Activated CD4-positive, alpha-beta memory T cell treated with anti-CD3 and anti-CD28 coated beads, Interleukin-2, amount 10 ng/mL, durations not matched to agents 7 days and 5 days (primary cell): ENCODE measurements at places on chromosomes 5 and 9. TPM values are rescaled to one million over a fixed set of nuclear protein-coding genes. Genes with fewer than 3 reads are reported as not detected.
A peak's percentile ranks its signal among the peaks of the same experiment; 100 is the strongest.

DNA sequence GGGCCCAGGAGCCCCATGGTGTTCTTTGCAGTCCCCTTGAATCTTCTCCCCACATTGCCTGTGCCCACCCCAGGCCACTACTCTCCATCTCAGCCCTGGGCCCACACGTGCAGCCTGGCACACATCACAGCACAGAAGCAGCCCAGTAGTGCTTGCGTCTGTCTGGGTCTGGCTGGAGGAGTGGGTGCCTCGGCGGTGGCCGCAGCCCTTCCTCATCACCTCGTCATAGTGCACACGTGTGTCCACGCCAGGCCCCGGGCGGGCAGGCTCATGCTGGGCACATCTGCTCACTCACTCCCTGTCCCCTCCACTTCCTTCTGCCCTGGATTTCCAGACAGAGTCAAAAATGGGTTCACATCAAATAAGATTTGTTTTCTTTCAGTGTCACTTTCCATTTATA, 33.3 kb downstream of the FGF1 start:
- no peak for DNase-seq

Gene GDNF
- not detected for total RNA-seq

- no peak for DNase-seq
Observed at GRCh38 chr5:83145882-83146331, 68.6 kb downstream of the XRCC4 start.

Gene RASGRF2
- total RNA-seq, result 2.4 TPM

GRCh38 chr9:2015581-2016407, 647 bp downstream of the SMARCA2 start:
- DNase-seq, result peak; percentile 61

GRCh38 chr5:107969847-107970246, 299.1 kb upstream of the EFNA5 start:
- DNase-seq, result no peak

- DNase-seq, result no peak
Observed at GRCh38 chr5:74903165-74903787, 37.1 kb upstream of the FAM169A start.

DNA sequence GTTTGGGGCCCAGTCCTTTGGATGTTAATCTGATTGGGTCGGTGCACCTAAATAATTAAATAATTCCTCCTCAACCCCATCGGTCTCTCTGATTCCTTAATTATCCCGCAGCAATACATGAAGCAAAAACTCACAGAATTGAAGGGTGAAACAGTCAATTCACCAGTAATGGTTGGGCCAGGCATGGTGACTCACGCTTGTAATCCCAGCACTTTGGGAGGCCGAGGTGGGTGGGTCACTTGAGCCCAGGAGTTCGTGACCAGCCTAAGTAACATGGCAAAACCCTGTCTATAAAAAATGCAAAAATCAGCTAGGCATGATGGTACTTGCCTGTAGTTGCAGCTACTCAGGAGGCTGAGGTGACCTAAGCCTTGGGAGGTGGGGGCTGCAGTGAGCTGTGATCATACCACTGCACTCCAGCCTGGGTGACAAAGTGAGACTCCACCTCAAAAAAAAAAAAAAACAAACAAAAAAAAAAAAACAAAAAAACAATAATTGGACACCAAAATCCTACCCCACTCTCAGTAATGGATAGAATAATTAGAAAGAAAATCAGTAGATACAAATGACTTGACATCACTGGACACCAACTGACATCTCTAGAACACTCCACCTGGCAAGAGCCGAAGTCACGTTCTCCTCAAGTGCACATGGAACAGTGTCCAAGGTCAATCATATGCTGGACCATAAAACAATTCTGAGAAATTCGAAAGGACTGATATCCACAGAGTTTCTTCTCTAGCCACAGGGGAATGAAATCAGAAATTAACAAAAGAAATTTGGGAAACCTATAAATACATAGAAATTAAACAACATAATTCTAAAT, 5.3 kb downstream of the ABO start:
- DNase-seq, result no peak

GRCh38 chr9:74824654-74825053, 63.1 kb downstream of the TRPM6 start:
- DNase-seq, result no peak

DNA sequence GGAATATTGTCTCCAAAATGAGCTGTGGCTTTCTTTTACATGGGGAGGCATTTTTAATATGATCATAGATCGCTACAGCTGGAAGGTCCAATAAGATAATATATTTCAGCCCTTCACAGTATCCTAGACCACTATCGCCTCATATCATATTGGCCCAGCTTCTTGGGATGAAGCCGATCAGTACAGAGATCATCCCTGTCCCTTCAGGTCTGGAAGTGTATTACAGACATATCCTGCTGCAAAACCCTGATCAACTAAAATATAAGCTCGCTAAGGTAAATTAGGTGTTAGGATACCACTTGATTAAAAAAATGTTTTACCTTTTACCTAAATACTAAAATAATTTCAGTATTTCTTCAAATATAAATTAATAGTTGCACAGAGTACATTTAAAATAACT, 41.7 kb downstream of the JAKMIP2 start:
- DNase-seq, result no peak

GRCh38 chr9:19136129-19136528, 8.8 kb upstream of the PLIN2 start:
- DNase-seq, result no peak
